ENCODE measurements at places on chromosomes 13 and 19.

DNA sequence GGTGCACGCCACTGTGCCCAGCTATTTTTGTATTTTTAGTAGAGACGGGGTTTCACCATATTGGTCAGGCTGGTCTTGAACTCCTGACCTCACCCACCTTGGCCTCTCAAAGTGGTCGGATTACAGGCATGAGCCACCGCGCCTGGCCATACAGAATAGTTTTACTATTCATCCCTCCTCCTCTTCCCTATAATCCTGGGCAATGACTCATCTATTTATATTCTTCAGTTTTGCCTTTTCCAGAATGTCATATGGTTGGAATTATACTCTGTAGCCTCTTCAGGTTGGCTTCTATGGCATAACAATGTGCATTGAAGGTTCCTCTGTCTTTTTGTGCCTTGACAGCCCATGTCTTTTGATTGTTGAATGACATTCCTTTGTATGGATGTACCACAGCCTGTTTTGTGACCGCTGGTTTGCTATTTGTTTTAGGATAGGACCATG, 22.2 kb upstream of the LRP3 start:
- DNase-seq: no peak

- DNase-seq: no peak
Observed at GRCh38 chr13:53159431-53159830, 130.8 kb downstream of the OLFM4 start.

- no peak for DNase-seq
Observed at GRCh38 chr13:72126424-72126823, 259.4 kb upstream of the DACH1 start.

- DNase-seq: no peak
Observed at GRCh38 chr19:28823338-28823961, 389.5 kb downstream of the UQCRFS1 start.

DNA sequence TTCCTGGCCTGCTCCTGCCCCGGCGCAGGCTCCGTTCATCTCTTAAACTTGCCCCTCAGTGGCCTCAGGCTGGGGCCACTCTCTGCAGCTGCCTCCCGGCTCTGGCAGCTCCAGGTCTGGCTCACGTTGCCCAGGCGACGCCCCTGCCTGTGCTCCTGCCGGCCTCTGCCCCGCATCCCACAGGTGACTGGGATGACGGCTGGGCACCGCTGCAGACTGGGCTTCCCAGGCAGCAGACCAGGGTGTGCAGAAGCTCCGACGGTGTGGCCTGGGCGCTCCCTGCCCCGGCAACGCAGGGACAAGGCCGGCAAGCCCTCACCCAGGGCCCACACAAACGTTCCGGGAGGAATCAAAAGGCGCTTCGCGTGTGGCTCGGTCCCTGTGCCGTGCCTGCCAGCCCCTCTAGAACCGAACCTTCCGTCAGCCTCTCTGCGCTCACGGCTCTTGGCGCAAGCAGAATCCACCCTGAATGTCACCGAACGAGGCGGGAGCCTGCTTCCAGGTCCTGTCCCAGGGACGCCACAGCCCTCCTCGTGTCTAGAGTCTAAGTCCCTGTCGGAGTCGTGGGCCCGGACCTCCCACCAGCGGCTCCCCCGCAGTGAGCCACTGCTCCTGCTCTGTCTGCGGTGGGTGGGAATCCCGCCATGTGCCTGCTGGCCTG, 64.8 kb downstream of the MLLT1 start:
- no peak for DNase-seq

DNA sequence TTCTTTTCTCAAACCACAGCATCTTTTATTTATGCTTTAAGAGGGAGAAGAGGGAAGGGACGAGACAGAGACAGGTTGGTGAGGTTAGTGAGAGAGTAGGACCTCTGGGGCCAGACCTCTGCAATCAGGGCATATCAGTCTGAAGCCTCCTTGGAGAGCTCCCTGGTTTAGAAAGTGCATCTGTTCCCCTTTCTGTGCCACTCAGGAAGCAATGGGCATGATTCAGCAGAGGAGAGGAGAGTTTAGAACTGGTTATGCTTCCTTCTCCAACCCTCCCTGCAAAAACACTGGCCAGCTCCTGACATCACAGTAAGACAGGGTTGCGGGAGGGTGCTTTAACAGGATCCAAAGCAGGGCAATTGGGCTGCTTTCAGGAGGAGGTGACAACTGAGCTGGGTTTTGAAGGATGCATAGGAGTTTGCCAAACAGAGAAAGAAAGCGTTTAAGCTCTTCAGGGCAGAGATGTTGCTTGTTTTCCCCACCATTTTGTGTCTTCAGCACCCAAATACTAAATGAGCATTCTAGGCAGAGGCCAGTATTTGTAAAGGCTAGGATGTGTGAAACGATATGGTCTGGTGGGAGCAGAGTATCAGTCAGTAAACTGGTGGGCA, 33.1 kb downstream of the CERS4 start:
- DNase-seq: no peak

- no peak for DNase-seq
Observed at GRCh38 chr19:18269070-18269723, 5.1 kb downstream of the IQCN start.

DNA sequence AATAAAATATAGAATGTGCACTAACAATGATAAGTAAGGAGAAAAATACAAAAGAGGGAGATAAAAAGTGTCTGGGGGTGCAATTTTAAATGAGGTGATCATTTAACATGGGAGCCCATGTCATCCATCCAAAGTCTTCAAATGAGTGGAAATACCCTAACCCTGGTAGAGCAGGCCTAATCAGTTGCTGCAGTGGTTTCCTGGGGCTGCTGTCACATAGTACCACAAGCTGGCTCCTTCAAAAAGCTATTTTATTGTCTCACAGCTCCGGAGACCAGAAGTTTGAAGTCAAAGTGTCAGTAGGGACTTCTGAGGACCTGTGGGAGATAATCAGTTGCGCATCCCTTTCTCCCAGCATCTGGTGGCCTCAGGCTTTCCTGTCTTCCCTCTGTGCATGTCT, 717.9 kb downstream of the DIAPH3 start:
- DNase-seq: no peak

DNA sequence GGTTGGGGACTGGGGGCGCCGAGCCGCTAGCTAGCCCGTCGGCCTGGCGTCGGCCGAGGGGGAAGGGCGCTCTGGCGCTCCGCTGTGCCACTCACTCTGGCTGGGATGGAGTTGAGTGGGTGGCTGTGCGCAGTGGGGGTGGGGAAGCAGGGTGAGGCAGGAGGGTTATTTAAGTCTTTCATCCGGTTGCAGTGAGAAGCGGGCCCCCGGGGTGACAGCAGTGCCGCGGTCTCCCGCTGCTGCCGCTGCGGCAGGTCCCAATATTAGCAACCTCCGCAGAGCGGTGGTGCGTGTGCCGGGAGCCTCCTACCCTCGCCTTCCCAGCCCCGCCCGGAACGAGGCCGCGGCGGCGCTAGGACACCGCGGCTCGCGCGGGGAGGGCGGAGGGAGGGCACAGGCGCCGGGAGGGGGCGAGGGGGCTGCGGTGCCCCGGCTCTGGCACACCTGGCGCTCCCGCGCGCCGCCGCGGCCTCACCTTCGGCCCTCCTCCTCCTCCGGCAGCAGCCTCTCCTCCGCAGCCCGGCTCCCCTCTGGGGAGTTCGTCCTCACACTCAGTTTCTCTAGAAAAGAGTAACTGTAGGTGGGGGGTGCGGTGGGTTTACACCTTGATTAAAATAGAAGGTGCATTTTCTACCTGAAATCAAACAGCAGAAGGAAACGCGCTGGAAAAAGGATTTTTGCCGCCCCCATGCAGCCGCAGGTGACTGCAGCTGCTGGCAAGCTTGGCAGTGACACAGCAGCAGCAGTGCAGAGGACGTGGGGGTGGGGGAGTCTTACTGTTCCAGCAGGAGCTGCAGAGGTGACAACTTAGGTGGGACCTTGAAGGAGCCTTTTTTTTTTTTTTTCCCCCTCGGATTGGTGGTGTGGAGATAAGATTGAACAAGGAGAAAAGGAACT, 4.5 kb downstream of the FGF9 start:
- DNase-seq: no peak

DNA sequence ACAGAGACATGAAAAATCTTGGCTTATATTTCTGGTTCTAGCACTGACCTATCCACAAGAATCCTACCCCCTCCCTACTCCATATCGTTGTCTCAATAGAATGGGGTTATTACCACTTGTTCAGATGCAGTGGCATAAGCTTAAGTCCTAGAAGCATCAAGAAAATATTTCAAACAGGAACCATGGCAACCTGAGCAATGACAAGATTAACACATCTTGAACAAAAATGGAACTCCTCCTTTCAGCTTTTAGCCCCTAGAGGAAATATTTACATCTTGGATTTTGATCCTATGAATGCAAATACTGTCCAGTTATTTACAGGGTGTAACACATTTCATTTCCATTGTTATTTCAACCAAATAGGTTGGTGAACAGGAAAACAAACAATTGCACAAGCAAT, 46.1 kb upstream of the TSC22D1 start:
- DNase-seq: no peak
